ENCODE measurements at places on chromosomes 1 and 21. TPM values are rescaled to one million over a fixed set of nuclear protein-coding genes. Genes with fewer than 3 reads are reported as not detected.

Gene PROX1
- total RNA-seq = 0.29 TPM

Gene HMCN1
- total RNA-seq = 0.02 TPM

Gene ARMH1
- total RNA-seq = 4.7 TPM

Gene C2CD4D
- 1.7 TPM for total RNA-seq

Gene EVI5
- total RNA-seq = 29.5 TPM

Gene PLD5
- 0.44 TPM for total RNA-seq

GRCh38 chr1:201400852-201401230 is 1.7 kb upstream of the LAD1 start:
- no peak for DNase-seq

GRCh38 chr1:35577071-35577998 is 4.2 kb downstream of the TFAP2E start:
- DNase-seq = no peak

- no peak for DNase-seq
Measured at GRCh38 chr1:107574044-107574443, 390.9 kb downstream of the VAV3 start.

DNA sequence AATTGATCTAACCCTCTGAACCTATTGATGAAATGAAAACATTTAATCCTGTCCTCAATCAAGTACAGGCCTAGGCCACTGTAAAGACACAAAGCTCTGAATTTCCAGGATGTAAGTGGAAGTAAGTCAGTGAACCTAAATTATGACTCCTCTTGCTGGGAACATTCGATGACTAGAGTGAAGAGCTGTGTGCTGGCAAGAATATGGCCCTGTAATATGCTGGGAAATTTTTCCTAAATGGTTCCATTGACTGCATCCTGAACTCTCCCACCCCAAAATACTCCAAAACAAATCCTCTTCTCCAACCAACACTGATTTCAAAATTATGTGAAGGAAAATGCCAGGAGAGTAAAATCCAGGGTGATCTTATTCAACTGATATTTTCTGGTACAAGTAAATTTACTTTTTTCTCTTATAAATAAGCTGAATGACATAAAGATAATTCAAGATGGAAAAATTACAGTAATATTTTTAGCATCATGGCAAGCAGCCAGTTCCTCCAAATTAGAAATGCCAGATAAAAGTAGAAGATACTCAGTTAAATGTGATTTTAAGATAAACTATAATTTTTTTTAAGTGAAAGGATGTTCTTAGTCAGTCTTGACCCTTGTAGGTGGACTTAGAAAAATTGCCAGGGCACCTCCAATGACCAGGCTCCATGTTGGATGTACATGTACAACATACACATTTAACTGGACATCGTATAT is 269.4 kb downstream of the PTGER3 start:
- DNase-seq = no peak

DNA sequence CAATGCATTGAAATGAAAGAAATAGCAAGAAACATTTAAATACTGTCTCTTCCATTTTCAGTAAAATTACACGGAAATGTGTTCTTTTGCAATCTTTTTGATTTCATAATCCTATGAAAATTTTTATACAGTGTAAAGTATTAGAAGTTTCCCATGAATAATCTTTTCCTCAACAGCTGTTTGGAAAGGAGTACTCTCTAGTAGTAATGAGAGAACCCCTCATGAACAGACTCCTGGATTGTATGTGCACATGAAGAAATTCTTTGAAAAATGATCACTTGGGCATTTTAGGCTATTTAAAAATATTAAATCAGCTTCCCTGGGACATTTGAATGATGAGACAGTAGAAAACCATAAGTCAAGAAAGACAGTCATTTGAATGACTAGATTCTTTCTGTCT is 64.4 kb downstream of the LHX9 start:
- DNase-seq = no peak

GRCh38 chr1:10717296-10718082 is 79.0 kb downstream of the CASZ1 start:
- no peak for DNase-seq

DNA sequence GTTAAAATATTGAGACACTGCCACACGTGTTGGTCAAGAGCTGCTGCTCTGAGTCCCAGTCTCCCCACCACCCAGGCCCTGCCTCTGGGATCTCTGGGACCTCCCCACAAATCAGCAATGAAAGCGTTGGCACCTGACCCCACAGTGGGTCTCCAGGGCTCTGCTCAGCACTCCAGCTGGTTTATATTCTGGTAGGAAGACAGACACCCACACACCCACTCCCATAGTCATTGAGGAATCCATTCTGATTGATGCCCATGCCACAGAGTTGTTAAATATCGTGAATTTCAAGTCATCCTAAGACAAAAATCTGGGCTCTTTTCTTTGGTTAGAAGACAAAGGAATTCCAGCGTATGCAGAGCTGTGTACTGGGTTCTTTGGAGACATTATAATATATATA is 91.6 kb downstream of the KIF26B start:
- DNase-seq = no peak

DNA sequence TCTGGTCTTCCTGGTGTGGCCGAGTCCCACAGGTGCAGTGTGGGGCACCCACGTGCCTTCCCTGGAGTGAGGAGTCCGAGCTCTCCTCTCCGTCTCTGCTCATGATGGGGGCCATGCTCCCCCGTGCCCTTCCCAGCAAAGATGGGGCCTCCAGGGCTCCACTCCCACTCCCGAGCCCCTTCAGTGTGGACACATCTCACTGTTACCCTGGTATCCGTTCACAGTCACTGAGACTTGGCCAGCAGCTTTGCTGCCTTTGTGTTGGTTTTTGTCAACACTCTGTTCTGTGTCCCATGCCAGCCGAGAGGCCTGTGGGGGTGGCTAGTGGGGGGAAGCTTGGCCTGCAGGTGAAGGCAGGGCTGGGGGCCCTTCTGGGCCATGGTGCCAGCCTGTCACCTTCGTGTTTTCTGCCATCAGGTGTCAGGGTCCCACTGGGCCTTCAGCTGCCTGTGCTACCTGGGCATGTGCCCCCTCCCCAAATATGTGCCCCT is 46.9 kb upstream of the POFUT2 start:
- DNase-seq = no peak

All from Calu3 (cell line).